HFFc6 (cell line): ENCODE measurements at places on chromosomes 7 and 10.

DNA sequence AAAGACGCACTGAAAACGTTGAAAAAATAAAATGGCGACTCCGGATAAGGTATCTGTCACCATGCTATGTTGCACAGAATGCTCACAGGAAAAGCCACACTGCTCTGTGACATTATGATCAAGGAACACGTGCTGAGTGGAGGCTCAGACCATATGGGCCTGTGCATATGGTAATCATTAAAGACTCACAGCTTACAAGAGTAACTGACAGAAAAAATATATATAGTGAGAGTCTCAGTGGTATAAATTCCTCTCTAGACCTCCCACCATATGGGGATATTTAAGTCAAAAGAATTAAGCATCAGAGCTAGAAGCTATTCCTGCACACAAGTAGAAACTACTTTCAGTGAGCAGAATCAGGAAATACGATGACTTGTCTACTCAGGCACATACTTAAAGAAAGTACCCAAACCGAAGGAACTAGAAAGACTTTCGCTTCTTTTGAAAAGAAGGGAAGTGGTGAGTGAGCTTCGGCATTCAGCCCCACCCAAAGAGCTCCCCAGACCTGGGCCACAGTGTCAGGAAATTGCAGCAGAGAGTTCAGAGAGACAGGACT is 65.1 kb upstream of the MPP7 start:
- no peak for DNase-seq

DNA sequence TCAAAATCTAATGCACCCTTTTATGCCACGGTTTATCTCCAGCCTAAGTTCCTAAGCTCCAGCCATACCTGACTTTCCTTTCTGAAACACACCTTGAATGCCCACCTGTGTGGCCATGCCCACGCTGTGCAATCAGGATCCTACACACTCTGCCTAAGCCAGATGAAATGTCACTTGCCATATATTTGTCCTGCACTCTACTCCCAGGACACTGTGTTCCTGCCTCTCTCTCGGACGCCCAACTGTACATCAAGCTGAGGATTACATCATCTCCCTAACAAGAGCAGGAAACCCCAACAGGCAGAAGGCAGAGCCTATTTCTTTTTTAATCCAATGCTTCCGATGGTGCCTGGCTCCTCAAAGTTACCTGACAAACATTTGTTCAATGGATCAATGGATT is 214.6 kb downstream of the SFMBT2 start:
- no peak for DNase-seq

GRCh38 chr10:100662067-100662466 is 83.3 kb upstream of the PAX2 start:
- DNase-seq: no peak

DNA sequence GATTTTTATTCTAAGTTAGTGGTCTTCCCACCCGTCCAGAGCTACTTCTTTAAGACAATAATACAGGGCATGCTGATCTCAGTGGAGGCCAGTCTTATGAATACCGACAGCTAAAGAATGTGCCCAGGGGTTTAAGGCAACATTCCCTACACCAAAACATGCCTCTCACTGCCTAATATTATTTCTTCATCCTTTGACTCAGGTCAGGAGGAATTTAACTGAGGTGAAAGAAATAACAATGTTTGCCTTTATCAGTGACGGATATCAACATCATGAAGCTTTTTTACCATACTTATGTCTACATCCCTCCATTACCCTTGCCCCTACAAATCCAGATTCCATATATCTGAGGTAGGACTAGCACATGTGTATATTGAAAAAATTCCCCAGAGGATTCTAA is 33.3 kb upstream of the TES start:
- DNase-seq: peak; percentile 19

GRCh38 chr10:74282151-74282847 is 131.3 kb downstream of the ADK start:
- peak; percentile 54 for DNase-seq

GRCh38 chr10:89633484-89633883 is 11.6 kb downstream of the PANK1 start:
- DNase-seq: peak; percentile 63

- DNase-seq: no peak
Observed at GRCh38 chr10:113869789-113870188, 15.3 kb downstream of the NHLRC2 start.

DNA sequence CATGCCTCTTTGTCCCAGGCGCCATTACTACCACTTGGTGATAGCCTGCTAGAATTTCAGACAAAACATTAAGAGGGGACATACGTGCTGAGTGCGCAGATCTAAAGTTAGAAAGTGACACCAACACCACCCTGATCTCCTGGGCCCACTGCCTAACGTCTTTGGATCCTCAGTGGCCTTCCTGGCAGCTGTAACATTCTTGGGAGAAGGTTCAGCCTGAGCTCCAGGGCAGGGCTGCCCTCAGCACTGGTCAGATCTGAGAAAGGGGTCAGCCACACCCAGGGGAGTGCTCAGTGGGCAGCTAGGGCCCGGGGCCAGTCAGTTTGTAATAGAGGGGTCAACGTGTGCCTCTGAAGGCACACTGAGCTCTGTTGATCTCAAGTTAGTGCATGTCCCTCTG is 48.4 kb downstream of the ZCCHC24 start:
- DNase-seq: no peak

DNA sequence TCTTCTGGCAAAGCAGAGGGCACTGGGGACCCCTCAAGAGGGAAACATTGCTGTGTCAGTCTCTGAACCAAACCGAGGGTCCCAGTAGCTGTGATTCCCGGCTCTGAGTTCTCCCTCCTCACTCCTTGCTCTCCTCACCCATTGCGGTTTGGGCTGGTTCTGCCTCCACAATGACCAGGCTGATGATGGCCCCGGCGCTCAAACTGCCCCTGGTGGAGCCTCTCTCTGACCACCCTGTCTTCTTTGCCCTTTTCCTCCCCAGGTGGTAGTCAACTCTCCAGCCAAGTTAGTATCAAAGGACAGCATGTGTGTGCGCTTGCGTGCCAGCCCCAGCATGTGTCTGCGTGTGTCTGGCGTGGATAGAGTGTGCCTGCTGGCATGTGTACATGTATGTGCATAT is 17.1 kb downstream of the LDB3 start:
- DNase-seq: no peak

DNA sequence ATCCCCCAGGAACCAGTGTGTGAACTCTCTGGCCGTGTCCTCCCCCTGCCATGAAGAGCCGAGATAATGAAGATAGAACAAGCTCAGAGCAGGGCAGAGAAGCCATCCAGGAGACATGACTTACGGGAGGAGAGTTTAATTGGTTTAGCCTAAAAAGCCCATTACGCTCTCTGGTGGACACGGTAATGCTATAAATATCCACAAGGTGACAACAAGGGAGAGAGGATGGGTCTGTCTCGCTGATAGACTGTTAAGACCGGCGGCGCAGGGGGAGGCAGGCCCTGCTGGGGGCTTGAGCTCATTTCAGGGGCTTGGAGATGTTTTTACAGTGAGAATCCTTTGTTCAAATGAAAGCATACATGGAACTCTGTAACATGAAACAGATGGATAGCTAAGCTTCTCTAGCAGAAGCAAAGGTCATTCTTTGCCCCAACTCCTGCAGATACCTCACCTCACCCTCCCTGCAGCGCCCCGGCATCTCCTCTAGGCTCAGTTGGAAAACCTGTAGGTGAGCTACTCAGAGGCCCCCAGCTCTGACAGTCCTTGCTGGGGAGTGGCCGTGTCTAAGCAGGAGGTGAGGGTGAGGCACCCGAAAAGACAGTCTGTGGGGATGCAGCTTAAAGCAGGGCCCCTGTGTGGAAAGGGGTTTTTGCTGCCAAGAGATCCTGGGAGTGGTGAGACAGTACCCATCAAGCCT is 40.8 kb upstream of the LOXL4 start:
- DNase-seq: no peak
